ENCODE measurements at places on chromosomes 2 and 18.
A peak's percentile ranks its signal among the peaks of the same experiment; 100 is the strongest.

GRCh38 chr2:8794923-8795825 is 42.2 kb downstream of the KIDINS220 start:
- no peak for DNase-seq

DNA sequence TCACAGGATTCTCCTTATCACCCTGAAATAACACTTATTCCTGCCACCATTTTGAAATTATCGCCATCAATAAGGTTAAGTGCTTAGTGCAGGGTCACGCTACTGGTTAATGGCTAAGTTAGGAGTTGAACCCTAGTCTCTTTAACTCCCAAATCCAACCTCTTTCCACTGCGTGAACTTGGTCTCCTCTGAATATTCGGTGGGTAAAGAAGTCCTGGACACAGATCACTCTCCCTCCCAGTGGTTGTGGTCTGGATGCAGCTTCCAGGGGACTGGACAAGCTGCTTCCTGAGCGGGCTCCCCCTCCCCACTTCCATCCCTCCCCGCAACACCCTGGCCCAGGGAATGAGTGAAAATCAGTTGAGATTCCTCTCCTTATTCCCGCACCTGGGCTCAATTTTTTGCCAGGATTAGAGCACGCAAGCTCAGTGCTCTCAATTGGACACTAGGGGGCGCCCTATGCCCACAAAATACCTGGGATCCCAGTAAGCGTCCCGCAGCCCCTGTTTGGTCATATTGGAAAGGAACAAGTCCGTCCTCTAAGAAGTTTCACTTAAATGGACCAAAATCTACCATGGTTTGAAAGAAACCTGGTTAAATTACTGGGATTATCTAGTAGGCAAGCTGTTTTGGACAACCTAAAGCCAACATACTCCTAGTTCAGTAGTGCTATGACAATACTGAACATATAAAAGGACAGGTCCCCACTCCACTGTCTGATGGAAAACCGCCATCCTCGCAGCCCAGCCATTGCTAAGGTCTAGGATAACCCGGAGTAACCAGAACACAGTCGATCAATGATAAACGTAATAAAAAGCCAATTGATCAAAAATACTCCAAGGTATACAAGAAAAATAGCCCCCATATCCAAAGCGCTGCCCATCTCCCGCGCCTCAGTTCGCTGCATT is 40.4 kb downstream of the DHRS9 start:
- DNase-seq, result peak; percentile 59

- no peak for DNase-seq
Observed at GRCh38 chr2:9091811-9092210, 88.3 kb upstream of the MBOAT2 start.

DNA sequence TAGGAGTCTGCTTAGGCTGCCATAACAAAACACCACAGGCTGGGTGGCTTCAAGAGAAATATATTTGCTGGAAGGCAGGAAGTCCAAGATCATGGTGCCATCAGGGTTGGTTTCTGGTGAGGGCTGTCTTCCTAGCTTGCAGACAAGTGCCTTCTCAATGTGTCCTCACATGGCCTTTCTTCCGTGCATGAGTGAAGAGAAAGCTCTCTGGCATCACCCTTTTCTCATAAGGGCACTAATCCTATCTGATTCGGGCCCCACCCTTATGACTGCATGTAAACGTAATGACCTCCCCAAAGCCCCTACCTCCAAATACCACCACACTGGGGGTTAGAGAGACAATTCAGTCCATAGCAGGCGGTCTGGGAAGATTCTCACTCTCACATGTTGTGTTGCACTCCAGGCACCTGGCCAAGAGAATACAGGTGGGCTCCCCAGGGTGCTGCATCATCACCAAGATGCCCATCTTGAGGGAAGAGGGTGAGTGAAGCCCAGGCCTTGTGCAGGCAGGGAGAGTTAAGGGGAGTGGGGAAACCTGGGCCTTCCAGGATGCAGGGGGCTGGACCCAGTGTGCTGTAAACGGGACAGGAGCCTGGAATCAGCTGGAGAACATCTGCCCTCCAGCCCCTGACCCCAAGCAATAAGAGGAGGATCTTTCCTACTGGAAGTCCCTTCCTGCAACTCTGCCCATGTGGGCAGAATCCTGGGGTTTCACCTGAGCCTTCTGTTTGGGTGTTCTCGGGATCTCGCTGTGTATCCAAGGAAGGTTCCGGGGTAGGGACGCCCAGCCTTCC is 10.2 kb downstream of the CATIP start:
- no peak for DNase-seq

DNA sequence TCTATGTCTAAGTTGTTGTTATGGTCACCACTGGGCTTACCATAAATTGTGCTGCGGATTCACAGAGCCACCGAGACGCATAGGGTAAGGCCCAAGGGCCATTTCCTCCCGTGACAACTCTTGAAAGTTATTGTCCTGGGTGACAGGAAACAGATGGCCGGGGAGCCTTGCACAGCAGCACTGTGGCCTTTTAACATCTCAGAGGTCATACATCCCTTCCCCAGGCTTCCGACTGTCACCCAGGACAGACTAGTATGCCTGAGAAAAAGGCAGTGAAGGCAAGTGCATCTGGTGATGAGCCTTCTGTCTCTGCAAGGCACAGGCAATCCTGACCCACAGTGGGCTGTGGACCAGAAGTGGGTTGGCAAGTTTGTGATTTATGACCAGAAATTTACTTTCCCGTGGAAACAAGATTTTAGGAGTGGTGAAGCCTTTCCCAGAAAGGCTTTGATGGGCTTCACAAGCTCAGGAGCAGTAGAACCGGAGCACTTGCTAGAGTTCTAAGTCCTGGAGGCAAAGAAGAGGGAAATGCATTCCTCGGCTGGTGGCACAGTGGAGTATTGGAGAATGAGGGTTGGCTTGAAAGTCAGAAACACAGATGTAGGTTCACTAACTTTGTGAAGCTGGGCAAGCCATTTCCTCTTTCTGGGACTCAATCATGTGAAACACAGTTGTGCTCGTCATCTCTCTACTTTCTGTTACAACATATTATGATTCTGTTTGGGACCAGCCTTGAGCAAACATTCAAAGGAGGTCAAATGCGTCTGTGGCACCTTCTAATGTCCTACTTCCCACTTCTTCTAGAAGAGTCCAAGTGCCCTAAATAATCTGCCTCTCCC is 2.0 kb upstream of the CAPN14 start:
- no peak for DNase-seq

GRCh38 chr2:120749506-120750431 is 14.1 kb downstream of the GLI2 start:
- no peak for DNase-seq

DNA sequence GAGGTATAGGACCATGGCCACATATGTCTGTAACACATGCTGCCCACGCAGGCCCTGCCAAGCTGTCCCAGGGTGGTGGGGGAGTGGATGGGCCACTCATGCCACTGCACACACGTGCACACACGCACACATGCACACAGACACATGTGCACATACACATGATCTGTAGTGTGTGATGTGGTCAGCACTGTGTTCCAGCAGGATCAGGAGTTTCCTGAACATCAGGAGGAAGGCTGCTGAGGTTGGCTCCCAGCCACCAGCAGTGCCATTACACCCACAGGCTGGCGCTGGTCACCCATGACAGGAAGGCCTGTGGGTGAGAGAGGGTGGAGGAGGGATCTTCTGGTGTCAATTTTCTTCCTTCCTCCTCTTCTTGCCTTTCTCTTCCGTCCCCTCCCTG is 44.7 kb downstream of the POMC start:
- no peak for DNase-seq

DNA sequence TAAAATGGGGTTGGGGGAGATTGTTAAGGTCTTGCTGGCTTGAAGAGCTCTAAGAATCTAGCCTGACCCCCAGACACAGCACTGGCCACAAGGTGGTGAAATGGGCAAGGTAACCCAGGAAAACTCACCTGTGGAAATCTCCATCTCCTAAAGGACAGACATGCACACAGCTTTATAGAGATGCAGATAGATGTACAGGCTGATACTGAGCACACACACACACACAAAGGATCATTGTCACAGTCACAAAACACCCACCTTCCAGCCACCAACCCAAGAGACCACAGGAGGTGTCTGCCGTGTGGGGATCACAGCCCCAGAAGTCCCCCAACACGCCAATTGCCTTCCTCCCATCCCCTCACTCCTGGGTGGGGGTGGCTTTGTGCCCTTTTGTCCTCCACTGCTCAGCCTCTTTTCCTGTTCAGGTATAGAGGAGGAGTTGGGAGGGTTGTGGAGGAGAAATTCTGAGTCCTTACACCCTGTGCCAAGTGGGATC is 3.2 kb upstream of the CYP26B1 start:
- no peak for DNase-seq

- DNase-seq, result no peak
Observed at GRCh38 chr2:208049006-208049405, 23.7 kb upstream of the PLEKHM3 start.

DNA sequence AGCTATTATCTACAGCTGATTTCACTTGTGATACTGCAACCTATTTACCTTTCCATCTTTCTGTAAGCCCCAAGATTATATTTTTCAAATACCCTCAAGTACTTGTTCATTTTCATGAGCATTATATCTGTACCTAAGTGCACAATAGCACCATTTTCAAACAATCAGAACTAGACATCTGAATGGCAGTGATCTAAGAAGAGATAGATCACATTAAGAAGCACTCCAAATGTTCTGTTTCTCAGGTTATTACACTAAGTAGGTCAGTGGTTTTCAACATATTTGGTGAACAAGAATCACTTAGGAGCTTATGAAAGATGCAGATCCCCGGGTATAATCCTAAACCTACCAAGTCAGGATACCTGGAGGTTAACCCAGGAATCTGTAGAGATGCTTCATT is 872.7 kb downstream of the DCDC2C start:
- no peak for DNase-seq

DNA sequence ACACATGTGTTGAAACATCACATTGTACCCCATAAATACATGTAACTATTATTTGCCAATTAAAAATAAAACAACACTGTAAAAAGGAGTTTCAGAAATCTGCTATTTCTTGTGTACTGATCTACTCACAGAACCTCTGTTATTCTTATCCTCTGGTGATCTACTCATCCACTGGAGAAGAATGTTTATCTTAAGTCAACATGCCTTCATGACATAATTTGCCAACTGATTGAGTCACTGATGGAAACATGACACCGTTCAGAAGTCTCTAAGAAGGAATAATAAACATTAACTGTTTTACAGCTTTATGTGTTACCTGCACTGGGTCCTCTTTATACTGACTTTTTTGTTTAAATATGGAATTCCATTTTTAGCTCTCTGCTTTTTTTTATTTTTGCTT is 555.2 kb downstream of the DCDC2C start:
- no peak for DNase-seq

GRCh38 chr2:140286377-140286776 is 1506.2 kb upstream of the NXPH2 start:
- no peak for DNase-seq

- no peak for DNase-seq
Observed at GRCh38 chr2:226136739-226137138, 662.9 kb downstream of the IRS1 start.

- DNase-seq, result no peak
Observed at GRCh38 chr2:166091439-166091838, 36.4 kb downstream of the SCN1A start.

DNA sequence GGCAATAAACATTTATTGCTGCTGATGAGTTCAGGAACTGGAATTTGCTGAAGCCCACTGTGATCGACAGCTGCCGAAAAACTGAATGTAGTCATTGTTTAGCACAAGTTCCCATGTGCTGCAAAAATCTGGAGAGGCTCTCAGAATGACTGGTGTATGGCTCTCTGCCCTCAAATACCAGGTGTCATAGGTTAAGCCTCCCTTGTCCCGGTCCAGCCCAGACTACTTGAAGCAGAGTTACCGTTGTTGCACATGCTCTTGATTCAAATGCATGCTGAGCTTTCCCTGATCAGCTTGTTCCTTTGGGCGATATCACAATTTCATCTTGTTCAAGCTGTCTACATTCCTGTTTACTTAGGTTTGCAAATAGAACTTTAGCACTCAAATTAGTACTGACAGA is 625.2 kb downstream of the CPS1 start:
- no peak for DNase-seq

DNA sequence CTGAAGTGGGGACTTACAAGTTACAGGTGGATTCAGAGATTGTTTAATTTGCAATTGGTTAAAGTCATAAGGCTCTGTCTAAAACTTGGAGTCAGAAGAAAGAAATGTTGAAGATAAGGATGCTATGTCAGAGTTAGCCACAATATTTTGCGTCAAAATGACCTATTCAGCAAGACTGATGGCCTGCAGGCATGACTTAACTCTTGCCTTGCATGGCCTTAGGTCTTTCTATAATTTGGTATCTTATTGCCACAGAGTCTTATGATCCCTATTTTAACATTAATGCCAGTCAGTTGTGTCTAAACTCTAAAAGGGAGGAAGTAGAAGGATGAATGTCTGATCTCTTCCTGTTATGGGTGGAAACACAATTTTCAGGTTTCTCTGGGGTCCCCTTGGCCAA is 5.2 kb upstream of the COMMD1 start:
- DNase-seq, result no peak

DNA sequence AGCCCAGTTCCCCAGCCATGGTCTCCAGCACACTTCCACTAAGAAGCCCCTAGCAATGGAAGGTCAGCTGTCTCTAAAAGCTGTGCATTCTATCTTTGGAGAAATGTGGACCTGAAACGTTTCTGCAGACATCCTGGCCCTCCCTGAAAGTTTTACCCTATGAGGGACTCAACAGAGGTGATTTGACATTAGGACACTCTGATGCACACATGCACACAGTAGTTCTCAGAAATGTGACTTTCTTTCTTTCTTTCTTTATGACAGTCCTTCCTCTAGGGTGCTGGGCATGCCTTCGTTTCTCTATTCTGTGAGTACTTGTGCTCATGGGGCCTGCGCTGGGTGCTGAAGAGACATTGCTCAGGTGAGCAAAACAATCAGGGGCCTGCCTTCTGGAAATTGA is 857.3 kb downstream of the RNF144A start:
- DNase-seq, result no peak

- no peak for DNase-seq
Observed at GRCh38 chr18:50679656-50680055, 119.8 kb downstream of the MAPK4 start.

DNA sequence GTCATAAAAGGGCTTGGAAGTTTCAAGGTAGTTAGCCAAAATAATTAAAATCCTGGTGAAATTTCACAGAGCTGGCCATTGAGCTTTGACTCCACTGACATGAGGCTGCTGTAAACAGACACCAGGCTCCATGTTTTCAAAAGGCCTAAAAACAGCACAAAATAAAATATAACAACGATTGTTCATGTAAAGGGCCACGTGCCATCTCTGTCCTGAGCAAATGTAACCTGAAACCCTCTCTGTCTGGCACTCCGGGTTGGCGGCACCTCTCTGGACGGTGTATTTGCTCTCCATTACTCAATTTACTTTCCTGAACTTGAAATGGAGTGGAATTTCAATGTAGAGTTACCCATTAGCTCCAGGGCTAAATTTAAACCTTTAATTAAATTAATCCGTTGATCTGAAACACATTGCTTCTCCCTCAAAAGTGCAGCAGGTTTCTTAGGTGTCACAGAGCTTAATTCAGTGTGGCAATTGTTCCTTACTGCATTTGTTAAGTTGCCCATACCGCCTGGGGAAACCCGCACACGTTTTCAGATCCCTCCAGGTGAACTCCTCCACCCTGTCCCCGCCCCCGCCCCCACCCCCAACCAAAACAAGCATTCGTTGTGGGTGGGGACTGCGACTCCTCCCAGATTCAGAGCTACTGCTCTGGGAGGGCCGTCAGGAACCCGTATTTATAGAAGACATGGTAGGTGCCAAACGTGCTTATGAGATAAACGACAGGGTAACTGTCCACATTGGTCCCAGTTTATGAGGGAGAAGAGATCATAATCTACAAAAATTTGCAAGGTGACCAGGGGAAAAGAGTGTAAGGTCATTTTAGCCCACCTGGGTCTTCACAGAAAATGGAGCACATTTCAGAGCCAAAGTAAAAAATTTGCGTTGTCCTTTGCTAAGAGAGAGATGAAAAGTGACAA is 1.2 kb upstream of the CABLES1 start:
- no peak for DNase-seq

Measured in stimulated activated CD8-positive, alpha-beta memory T cell treated with anti-CD3 and anti-CD28 coated beads, Interleukin-7, amount 100 ng/mL, for 24 hours (primary cell).